ENCODE measurements at places on chromosomes 6 and 20.

GRCh38 chr6:157946053-157946617 lies 35.5 kb upstream of the SYNJ2 start:
- no peak for DNase-seq

DNA sequence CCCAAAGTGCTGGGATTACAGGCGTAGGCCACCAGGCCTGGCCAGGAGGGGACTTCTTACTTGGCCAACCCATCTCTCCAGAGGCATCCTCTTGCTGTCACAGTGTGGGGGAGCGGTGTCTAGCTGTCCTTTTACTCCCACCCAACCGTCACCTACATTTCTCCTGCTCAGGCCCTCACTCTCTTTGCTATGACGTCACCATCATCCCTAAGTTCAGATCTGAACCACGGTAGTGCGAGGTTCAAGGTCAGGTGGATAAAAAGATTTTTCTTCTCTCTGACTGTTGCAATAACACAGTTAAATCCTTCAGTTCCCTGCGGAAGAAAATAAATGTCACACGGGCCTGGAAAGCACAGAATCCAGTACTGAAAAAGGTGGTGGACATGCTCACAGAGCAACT lies 7.3 kb upstream of the RAET1L start:
- DNase-seq, result no peak

- no peak for DNase-seq
Observed at GRCh38 chr6:55833284-55833683, 42.1 kb downstream of the BMP5 start.

DNA sequence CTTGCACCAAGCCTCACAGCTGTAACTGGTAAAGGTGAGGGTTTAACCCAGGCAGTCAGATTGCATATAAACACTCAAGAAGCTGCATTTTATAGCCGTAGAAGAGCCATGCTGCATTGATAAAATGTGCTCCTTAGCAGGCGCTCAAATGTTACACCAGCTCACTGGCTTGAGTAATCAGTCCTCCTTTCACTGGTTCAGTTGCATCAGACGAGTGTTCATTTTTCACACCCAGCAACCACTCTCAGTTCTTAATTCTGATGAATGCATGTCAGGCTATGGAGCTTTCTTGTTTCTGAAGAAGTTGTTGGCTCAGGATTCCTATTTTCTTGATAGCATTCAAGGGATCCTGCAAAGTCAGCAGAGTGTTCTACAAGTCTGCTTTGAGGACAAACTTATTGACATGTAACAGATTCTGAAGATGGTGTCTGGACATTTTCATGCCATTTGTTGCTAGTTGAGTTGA lies 198.3 kb downstream of the PLCB1 start:
- DNase-seq, result no peak

DNA sequence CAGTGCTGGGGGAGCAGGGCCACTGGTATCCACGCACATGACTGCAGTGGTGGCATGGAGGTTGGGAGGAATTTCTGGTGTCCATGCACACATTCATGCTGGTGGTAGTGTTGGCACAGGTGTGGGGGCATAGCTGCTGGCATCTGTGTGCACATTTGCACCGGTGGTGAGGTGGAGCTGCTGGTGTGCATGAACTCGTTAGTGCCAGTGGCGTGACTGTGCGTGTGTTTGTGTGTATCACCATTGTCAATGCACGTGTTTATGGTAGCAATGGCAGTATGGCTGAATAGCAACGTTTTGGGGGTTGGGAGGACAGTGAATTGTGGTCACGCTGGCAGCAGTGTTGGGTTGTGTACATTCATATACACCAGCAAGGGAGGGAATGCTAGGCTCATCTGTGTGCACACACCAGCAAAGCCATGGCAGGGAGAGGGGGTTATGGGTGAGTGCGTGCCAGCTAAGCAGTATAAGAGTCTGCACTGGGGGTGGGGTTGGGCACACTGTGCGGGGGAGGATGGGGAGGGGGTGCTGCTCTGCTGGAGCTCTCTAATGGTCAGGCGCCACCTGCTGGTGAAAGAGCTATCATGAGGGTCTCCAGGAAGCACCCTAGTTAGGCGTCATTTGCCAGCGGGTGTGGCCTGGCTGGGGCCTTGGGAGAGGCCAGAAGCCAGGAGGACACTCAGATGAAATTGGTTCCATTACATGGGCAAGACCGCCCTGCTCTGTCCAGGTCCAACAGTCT lies 626.1 kb upstream of the ID4 start:
- no peak for DNase-seq
